T-helper 17 cell (primary cell): ENCODE measurements at places on chromosomes 12 and 14. TPM values are rescaled to one million over a fixed set of nuclear protein-coding genes. Genes with fewer than 3 reads are reported as not detected.

DNA sequence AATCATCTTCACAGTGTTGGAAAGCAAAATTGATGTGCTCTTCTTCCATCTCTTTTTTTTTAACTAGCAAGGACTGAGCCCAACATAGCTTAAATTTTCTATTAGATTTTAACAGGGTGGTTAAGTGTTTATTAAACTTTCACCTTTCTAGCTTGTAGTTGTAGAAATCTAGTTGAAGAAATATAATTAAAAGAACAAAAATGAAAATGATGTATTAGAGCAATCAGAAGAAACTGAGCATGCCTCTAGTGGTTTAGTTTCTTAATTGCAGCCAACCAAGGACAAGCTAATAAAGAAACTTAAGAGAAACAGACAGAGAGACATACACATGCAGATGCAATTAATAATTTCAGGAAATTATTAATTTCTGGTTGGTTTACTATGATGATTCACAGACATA, 673.0 kb upstream of the LMO3 start:
- no peak for DNase-seq

DNA sequence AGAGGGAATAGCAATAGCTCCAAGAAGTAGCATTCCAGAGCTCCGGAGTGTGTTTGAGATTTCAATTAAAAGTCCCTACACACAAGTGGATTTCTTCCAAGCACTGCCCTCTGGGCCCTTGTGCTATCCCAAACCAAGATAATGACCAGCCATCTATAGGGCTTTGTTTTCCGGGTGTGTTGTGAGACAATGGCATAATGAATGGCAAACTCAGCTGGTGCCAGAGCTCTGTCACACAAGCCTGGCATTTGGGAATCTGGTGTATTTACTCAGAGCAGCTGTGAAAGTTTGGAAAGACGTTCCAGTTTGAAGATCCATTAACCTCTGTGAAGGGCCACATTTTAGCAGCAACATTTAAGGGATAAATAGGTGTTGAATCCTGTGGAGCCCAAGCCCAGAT, 61.2 kb upstream of the TMTC2 start:
- DNase-seq, result no peak

The NRIP2 gene
- total RNA-seq, result not detected

- no peak for DNase-seq
These were observed 31.7 kb upstream of the FRMD6 start for GRCh38 chr14:51620056-51620455.

The PCNX4 gene
- total RNA-seq, result 27.7 TPM

DNA sequence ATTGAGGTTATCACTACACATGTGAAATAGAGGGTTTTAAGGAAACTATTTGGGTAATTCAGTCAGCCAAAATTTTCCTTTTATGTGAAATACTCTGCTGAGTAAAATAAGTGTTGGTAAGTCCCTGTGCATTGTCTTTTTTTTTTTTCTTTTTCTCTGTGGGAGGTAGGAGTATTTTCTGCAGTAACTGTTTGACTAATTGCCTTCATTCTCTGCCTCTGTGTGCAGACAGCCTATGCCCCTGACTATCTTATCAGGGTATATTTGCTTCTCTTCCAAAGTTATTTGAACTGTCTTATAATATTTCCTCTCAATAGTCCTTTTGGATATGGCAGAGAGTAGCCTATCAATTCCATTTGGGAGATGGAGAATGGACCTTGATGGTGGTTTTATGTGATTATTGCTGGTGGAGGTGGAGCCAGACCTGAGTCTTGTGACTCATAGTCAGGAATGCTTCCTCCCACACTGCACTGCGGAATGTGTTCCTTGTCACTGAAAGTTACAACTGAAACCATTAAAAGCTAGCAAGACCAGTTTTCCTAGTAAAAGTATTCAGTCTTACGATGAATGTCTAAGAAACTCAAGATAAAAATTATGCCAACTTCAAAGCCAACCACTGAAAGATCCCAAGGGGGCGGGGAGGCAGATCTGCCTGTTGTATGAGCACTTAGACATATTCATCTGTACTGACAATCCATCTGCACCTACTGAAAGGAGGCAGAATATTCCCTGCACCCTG, 40.9 kb upstream of the STXBP6 start:
- no peak for DNase-seq

DNA sequence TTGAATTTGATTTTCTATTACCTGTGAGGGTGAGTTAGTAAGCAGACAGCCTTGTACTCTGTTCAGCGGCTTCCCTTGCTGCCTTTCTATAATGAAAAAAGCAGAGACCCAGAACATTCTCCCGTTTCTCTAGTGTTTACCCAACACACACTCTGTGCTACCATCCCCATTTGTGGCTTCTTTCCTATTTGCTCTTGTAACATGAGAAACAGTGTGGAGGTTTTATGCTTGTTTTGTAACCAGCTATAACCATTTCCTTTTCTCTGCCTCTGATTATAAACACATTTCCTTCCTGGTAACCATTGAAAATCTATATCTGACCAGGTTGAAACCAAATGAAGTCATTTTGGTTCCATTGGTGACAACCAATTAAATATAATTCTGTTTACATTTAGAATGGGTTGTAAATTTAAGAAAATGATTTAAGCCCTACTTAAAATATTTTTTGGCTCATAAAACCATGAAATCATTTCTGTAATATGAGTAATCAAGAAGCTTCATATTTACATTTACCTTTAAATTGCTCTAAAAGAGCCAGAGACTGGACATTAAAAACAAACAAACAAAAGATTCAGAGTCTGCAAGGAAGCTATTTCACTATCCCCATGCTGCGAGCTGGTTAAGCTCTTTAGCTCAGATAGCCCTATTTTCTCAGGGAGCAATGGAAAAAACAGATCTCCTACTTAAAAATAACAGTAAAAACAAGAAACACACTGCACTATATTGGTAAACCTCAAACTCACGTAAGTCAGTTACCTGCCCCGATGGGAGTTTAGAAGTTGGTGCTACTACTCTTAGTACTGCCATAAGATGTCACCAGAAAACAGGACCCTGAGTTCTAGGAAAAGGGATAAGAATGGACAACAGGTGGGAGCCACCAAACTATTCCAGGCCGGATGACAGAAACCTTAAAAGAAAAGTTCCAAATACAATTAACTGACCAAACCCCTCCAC, 206.5 kb upstream of the EEA1 start:
- DNase-seq, result no peak

GRCh38 chr12:50924439-50925341, 27.7 kb upstream of the HIGD1C start:
- DNase-seq, result no peak

GRCh38 chr14:33636716-33637115, 314.2 kb downstream of the EGLN3 start:
- no peak for DNase-seq

The TWF1 gene
- total RNA-seq, result 46.4 TPM

GRCh38 chr12:112146123-112146522, 20.8 kb downstream of the TRAFD1 start:
- DNase-seq, result no peak

GRCh38 chr12:31518680-31519227, 72.2 kb downstream of the DENND5B start:
- no peak for DNase-seq

- DNase-seq, result no peak
These were observed 16.8 kb downstream of the GPATCH2L start for GRCh38 chr14:76168531-76168930.
